ENCODE measurements at places on chromosomes 12 and 14. TPM values are rescaled to one million over a fixed set of nuclear protein-coding genes. Genes with fewer than 3 reads are reported as not detected.

- no peak for DNase-seq
Measured at GRCh38 chr12:108728820-108729611, 2.3 kb downstream of the CORO1C start.

DNA sequence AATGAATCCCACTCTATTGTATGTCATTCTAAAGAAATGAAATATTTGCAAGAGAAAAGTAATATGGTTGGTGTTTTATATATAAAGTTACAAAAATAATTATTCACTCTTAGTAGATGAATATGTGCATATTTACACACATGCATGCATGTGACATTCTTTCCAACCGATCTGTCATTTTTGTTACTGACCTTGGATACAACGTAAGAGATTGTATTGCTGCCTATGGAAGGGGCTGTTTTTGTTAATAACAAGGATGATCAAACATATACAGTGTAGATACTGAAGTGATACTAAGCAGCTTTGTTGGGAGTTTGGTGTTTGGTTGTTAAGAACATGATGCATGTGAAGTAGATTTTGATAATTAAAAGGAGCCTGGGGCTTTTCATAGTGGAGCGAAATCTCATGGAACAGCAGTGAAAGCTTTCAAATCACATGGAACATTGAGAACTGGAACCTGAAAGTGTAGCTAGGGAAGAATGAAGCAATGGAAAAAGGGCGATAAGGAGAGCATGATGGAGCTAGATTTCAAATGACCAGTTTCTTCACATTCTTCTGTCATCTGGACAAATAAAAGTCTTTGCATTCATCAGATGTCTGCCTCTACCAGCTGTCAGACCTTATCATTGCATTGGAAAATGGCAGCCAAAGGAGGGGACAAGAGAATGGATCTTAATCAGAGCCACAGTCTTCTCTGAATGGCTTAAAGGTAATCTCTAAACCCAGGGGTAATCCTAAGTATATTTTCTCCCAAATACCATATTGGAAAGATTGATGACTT, 10.0 kb downstream of the BORCS5 start:
- DNase-seq, result no peak

GRCh38 chr12:120662879-120663278, 22.5 kb downstream of the CABP1 start:
- DNase-seq, result no peak

- DNase-seq, result no peak
Measured at GRCh38 chr12:91194500-91194899, 11.9 kb upstream of the DCN start.

- peak; percentile 86 for DNase-seq
Measured at GRCh38 chr14:89025561-89026236, 201.2 kb downstream of the TTC8 start.

GRCh38 chr12:56630180-56630632, at the start of gene BAZ2A:
Gene BAZ2A (minus strand): TSS chr12:56630326. CDS start chr12:56617530, 12,796 bp downstream.
- DNase-seq, result peak; percentile 96

- DNase-seq, result no peak
Measured at GRCh38 chr14:100158566-100159093, 815 bp downstream of the DEGS2 start.

DNA sequence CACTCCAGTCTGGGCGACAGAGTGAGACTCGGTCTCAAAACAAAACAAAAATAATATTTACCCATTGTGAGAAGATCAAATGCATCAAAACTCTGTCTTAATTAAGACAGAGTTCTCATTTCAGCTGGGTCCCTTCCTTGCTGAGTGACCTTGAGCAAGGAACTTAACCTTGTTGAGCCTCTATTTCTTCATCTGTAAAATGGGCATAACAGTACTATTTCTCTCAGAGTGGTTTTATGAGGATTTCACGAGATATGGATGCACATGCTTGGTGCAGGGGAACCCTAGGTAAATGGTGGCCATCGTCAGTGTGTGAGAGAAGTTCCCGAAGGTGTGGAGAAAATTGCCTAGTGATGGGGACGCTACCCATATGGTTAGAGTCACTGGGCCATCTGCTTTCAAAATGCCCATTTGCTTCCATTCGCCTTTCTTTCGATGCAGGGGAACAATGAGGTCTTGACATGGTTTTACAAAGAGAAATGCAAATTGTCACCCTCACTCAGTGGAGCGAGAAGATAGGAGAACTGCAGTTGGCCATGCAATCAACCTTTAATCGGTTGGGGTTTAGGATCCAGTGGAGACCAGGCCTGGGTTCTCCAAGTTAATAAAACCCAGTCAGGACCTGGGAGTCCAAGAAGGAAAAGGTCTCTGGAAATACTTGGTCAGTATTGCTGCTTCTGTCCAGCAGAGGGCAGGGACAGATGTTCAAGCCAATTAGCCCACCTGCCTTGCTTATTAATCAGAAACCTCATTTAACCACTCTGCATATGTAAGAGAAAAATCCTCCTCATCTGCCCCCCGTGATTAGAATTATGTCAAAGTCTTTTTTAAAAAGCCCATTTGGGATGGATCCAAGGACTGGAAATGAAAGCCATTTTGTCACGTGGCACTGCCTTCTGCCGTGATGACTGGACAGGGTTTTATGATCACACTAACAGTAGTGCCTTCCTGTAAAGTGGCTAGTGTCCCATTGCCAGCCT, 37.2 kb downstream of the CFAP251 start:
- no peak for DNase-seq

GRCh38 chr12:114783089-114783618, 99.2 kb upstream of the TBX3 start:
- DNase-seq, result no peak

GRCh38 chr14:22122227-22122818, 448.7 kb upstream of the OR4E1 start:
- DNase-seq, result no peak

- no peak for DNase-seq
Measured at GRCh38 chr12:110174373-110174996, 50.3 kb downstream of the IFT81 start.

DNA sequence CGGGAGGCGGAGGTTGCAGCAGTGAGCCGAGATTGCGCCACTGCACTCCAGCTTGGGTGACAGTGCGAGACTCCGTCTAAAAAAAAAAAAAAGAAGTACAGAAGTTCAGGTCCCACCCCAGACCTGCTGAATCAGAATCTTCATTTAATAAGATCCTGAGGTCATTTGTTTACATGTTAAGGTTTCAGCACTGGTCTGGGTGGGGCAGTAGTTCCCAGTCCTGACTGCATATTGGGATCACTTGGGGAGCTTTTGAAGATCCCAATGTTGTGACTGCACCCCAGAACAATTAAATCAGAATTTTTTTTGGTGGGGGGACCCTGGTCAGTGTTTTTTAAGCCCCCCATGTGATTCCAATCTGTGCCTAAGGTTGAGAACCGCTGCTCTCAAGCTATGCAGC, 11.7 kb upstream of the COL2A1 start:
- DNase-seq, result no peak

DNA sequence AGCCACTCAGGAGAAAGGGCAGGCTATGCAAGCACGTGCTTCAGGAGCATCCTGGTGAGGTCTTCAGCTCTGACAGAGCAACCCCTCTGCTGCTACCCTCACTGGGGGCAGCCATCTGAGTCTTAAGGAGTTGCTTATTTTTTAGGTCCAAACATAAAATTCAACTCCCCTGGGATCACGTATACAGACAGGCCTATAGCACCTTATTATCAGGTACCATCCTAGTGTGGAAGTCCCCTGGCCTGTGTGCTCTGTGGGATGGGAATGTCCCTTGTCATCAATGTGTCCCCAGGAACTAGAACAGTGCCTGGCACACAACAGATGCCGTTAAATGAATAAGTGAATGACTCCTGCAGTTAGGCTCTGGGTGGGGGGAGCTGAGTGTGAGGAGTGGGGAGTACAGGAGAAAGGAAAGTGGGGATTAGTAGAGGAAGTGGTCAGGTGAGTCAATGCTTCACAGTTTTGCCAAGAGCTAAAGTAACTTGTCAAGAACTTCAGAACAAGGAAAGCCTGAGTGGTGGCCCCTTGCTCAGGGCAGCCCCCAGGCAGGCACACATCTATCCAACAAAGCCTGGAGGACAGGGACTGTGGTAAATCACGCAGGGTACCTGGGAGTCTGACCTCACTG, 33.5 kb downstream of the DAD1 start:
- no peak for DNase-seq

- no peak for DNase-seq
Measured at GRCh38 chr14:93295541-93296220, 37.2 kb downstream of the BTBD7 start.

DNA sequence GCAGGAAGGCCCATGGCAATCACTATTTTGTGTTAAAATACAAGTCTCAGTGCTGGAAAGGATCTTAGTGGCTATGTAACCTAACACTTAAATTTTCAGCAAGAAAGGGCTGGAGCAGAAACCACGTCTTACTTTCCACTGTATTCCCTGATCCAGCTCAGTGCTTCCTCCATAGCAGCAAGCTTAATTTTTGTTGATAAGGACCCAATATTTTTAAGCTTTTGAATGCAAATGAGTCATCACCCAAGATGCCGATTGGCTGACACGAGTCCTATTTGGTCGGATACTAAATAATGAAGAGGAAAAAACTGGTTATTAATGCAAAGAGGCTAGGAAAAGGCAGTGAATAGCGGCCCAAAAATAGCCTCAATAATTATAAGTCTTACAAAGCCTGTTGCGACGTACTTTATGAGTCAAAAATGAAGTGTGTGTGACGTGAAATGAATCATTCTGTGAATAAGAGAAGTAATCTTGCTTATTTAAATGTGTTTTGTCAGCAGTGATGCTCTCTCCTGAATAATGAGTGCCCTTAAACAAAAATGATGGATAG, 46.9 kb upstream of the IGF1 start:
- no peak for DNase-seq

The ACOT6 gene
- not detected for total RNA-seq

The CCDC175 gene
- total RNA-seq, result not detected

The SLC6A13 gene
- not detected for total RNA-seq

The PDE3A gene
- 155 TPM for total RNA-seq

The RTL1 gene
- not detected for total RNA-seq

The WDHD1 gene
- 1.1 TPM for total RNA-seq

The TCL1B gene
- total RNA-seq, result not detected

The ZNF219 gene
- total RNA-seq, result 80.2 TPM

The SRRM4 gene
- not detected for total RNA-seq

The C12orf42 gene
- not detected for total RNA-seq
